Endodermal cell (in vitro differentiated cells): ENCODE measurements at places on chromosomes 3 and 15.

- DNase-seq = no peak
Measured at GRCh38 chr3:78906930-78907329, 860.9 kb downstream of the ROBO1 start.

- DNase-seq = no peak
Measured at GRCh38 chr3:59245859-59246501, 196.2 kb upstream of the CFAP20DC start.

DNA sequence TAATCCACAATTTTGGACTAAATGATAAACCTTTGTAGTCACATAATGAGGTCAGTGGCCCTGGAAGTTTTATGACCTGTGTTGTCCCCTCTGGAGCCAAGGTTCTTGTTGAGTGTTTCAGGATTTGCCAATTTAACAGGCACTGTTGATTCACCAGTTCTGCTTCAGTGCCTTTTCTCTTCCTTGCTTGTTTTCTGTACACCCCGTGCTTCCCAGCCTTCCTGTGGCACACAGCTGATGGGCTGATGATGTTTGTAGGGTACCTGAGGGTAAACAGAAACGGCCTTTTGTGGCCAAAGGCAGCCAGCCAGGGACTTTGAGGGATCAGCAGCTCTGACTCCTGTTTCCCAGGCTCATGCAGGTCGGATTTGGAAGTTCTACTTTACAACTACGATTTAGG, 13.3 kb downstream of the GYG1 start:
- no peak for DNase-seq

- no peak for DNase-seq
Measured at GRCh38 chr3:99474776-99475175, 163.6 kb upstream of the COL8A1 start.

DNA sequence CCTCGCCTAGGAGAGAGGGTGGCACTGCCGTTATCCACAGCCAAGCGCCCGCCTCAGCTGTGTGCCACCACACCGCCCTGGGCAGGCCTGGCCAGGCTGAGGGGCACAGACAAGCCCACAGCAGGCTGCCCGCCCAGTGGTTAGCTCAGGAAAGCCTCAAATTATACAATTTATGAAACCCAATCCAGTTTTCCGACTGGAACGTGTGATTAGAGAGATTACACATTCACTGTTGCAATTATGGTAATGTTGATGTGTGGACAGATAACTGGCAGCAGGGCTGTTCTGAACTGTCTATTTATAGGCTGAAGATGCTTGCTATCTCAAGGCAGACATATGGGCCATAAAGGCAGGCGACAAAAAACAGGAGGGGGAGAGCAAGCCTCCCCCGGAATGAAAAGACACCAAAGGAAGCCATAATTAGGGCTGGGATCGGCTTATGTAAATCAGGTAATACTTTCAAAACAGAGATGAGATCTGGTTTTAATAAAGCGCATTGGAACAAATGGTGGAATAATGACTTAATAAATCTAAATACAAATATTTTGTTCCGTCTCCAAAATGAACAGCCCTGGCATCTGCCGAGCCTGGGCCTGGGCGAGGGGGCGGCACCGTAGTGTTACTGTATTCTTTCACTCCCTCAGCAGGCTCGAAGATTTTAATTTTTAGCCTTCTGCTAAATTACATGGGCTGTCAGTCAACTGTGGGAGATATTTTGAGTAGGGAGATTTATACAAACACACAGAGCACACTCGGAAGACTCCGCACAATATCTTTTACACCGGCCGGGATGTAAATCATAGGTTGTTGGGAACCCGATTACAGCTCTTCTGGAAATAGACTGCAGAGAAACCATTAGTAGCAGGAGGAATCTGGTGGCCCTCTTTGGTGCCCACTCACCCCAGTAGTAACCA, 103.1 kb upstream of the TLE3 start:
- peak; percentile 12 for DNase-seq

DNA sequence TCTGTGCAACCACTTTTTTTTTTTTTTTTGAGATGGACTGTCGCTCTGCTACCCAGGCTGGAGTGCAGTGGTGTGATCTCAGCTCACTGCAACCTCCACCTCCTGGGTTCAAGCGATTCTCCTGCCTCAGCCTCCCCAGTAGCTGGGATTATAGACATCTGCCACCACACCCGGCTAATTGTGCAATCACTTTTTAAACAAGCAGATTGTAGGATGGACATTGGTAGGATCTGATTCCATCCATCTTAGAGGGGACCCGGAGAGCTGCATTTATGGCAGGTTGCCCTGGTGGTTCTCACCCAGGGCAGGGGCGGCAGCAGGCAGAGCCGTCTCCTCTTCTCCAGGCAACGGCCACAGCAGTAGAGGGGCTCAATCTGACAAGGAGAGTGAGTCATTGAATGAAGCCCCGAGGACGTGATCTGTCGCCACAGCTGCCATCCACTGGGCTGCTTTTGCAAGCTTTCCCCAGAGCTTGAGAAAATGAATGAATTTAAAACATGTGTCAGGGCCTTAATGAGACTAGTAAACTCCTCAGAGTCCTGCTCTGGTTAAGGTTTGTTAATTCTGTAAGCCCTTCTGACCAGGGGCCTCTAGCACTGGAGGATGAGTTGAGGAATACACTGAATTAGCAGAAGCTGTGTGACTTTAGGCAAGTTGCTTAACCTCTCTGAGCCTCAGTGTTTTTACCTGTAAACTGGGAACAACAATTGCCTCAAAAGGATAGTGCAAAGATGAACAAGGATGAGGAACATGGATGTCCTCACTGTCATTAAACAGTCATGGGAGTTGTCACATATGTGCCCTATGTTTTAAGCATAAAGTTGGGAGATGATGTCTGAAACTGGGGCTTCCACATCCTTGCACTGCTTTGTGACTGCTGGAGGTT, 129.1 kb downstream of the ASB7 start:
- no peak for DNase-seq

DNA sequence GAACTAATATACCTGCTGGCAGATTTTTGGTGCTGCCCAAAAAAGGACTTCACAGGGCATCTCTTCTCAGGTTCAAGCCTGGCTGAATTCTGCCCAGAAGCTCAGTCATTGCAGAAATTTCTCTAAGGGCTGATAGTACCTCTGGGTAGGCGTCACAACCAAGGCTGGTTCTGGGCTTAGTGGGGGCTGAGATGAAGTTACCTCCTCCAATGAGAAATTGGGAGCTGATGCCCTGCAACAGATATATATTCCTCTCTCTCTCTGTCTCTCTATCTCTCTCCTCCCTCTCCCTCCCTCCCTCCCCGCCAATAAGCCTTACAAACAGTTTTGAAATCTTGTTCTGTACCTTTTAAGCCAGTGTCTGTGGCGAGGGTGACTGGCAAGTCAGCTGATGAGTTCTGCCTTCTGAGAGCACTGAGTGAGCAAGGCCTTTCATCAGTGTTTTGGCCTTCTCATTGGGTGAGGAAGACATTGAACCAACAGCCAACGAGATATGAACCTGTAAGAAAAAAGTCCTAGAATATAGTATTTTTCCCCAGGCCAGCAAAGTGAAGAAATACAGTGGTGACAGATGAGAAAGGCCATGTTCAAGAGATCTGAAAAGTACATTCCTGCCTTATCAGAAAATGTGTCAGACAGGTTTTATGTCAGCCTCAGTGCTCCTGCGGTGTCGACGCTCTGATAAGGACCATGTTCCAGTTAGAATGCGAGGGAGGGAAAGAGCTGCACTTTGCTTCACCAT, 45.5 kb downstream of the TMEM39A start:
- DNase-seq = peak; percentile 52

GRCh38 chr3:133987136-133987535, 42.6 kb downstream of the SLCO2A1 start:
- peak; percentile 51 for DNase-seq

DNA sequence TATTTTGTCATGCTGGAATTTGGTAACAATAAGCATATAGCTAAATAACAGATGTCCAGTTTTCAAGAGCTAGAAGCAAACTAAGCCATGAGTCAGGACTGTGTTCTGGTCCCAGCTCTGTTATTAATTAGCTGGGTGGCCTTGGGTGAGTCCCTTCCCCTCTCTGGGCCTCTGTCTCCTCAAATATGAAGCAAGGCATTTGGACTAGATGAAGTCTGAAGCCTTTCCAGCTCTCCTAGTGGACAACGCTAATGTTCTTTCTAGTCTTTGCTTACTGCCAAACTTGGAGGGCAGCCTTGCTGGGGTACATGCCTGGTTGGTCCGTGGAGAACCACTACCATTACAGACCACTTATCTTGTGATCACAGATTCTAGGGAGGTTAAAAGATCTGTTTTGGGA, 127.6 kb downstream of the DUT start:
- no peak for DNase-seq

DNA sequence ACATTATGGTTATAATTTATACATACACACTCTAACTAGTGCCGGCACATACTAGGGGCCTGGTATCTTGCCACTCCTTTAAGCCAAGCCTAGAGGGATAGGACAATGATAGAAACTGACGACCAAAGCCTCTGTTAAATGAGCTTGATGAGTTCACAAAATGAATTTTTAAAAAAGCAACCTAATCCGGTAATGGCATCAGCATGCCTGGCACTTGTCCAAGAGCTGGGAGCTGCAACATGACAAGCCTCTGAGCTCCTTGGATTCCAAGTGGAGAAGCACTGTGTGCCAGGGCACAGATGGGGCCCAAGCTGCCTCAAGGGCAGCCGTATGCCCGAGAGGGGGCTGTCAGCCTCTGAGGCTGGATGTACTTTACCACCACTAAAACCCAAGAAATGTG, 9.7 kb downstream of the ETV5 start:
- DNase-seq = no peak

- no peak for DNase-seq
Measured at GRCh38 chr3:170699158-170700053, 113.5 kb upstream of the SLC7A14 start.

GRCh38 chr15:70054884-70055387, 42.8 kb downstream of the TLE3 start:
- DNase-seq = no peak

DNA sequence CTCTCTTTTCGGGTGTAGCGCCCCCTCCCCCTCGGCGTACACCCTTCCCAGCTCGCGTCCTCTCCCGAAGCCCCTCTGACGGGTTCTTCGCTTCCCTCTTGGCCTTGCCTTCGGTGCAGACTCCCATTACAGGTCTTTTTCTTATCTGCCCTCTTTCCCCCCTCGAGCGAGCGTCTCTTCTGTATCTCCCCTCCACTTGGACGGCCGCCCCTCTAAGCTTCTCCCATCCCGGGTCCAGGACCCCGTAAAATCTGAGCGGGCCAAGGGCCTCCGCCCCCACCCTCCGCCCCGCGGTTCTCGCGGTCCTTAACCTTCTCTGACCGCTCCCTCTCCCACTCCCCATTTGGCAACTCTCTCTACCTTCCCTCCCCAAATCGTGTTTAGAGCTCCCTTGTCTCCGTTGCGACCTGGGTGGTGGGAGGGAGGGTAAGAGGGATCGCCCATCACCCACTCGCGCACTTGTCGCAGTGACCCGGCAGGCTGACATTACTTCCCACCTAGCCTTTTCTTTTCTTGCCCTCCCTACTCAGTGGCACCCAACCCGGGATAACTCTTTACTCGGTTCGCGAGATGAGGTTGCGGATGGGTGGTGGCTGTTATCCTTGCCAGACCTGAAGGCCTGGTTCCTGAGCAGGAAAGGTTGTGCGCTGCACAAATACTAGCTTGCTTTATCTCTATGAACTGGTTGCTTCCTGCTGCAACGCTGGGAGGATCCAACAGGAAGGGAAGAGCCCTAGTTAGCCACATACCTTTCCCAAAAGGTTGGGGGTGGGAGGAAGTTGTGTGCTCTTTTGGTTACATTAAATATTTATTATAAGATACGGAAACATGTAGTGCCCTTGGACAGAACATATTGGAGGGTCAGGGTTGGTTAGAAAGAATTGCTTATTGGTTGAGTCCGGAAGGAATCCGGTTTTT, 922 bp downstream of the RAB11A start:
- DNase-seq = peak; percentile 77

GRCh38 chr3:13642597-13642996, 93.7 kb downstream of the FBLN2 start:
- no peak for DNase-seq

DNA sequence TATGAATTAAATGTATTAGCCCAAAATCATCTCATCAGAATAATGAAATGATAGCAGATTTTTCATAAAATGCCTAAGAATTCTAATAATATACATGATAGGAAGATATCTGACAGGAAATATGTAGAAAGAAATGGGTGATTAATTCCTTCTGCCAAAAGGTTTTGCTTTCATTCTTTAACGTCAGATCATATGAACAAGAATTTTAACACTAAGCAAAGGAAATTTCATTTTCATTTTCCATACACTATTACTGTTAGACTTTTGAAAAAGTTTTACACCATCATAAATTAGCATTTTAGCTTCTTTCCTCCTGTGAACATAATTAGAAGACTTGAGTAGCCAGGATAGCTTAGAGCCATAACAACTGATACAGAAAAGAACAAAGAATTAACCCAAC, 1099.9 kb downstream of the NSUN3 start:
- no peak for DNase-seq

DNA sequence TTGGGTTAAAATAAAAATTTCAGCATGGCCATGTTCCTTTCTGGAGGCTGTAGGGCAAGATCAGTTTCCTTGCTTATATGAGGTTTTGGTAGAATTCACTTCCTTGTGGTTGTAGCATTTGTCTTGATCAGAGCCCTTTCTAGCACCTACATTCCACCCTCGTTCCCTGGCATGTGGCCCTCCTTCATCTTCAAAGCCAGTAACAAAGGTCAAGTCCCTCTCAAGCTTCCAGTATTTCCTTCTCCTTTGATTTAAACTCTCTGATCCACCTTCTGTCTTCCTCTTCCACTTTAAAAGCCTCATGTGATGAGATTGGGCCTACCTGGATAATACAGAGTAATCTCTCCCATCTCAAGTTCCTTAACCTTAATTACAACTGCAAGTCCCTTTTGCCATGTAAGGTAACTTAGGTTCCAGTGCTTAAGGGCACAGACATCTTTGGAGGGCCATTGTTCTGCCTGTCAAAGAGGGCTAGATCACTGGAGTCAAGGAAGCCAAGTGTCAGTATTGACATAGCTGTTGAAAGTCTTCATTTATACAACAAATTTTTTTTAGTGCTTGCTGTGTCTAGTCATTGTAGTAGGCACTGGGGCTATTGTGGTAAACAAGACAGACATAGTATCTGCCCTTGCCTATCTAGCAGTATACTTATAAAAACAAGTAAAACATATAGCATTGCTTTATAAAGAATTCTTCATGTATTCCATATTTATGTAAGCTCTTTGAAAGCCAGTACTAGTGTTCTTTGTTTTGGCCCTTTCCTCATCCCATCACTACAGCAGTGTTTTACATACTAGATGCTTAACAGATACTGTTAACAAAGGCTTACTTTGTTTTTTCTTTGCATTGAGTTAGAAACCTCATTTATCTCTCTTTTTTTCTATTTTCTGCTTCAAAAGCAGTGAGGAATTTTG, 40.7 kb downstream of the GLCE start:
- no peak for DNase-seq

GRCh38 chr15:70762469-70763119, 764 bp downstream of the UACA start:
- peak; percentile 77 for DNase-seq

GRCh38 chr3:33722191-33722590, 4.1 kb upstream of the CLASP2 start:
- no peak for DNase-seq
